ENCODE measurements at places on chromosomes 5 and 9.

GRCh38 chr5:147187099-147187540 lies 47.7 kb upstream of the STK32A start:
- no peak for DNase-seq

DNA sequence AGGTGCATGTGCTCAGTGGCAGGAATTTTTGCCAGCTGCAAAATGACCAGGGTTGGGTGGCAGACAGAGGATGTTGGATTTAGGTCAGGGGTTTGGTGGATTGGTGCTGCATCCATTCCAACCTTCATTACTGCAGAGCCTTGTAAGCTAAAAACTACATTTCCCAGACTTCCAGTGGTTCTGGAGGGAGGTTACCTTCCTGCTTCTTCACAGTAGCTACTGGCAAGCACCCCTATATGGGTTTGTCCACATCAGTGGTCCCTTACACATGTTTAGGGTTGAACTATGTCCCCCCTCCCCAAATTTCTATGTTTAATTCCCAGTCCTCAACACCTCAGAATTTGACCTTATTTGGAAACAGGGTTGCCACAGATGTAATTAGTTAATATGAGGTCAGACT lies 20.7 kb upstream of the IL17B start:
- no peak for DNase-seq

DNA sequence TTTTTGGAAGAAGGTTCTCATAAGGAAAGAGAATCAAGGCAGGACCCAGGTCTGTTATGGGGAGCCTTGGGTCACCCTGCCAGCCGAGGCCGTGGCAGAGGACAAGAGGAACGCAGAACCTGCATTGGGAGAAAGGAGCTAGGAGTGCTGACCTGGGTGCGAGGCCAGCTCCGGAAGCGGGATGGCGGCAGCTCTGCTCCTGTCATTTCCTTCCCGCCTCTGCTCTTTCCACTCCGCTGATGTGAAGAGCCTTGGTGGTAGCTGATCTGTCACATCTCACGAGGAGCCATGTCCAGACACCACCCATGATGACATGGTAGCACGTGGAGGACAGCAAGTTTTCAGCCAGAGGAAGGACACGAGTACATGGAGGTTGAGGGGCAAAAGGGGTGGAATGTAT lies 109.5 kb upstream of the COL5A1 start:
- no peak for DNase-seq

DNA sequence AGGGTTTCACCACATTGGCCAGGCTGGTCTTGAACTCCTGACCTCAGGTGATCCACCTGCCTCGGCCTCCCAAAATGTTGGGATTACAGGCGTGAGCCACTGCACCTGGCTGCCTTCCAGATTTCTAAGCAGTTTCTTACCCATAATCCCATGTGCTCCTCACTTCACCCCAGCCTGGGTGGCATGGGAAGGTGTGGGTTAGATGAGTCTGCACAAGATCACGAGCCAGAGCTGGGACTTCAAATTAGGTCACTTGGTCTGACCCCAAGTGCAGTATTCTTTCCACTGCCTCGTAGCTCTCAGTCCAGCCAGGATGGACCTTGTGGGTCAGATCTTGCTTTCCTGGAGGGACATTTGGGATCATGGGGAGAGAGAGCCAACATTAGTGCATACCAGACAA lies 37.5 kb upstream of the STRBP start:
- no peak for DNase-seq

DNA sequence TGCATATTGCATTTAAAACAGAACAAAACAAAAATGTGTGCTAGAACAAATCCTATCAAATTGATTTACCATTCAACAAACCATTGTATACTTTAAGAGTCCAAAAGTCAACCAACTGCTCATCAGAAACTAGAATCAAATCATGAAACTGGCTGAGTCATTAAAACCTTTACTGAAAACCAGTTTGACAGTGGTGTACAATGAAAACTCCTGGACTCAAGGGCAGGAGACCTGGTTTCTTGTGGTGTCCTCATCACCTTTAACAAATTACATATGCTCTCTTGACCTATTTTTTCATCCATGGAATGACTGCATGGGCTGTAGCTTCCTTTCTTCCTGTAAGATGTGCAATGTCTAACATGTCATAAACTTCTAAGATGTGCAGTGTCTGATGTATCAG lies 315.3 kb upstream of the SLC30A5 start:
- no peak for DNase-seq

DNA sequence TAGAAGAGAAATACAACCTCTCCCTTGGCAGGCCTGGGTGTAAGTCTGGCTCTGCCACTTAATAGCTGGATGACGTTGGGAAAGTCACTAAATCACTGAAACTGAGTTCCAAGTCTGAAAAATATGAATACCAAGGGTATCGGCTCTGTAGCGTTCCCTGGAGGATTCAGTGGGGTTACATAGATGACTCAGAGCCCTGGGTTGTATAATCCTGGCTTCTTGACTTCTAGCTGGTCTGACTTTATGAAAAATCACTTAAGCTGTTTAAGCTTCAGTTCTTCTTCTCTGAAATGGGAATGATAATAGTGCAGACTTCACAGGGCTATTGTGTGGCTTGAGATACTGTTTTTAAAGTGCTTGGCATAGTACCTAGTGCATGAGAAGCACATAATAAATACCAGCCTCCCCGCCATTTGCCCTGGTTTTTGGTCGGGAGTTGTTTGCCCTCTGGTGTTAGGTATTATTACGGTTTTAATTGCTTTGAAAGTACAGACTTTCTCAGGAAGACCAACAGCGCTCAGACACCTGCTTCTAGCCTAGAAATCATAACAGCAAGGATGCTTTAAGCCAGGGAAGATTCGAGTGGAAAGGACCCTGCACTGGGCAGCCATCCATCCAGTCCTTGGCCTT lies 43.0 kb downstream of the CYFIP2 start:
- DNase-seq: no peak

GRCh38 chr5:28603869-28604268 lies 1565.5 kb upstream of the CDH9 start:
- no peak for DNase-seq

GRCh38 chr9:70589571-70590314 lies 175.3 kb upstream of the KLF9 start:
- no peak for DNase-seq

- DNase-seq: no peak
Observed at GRCh38 chr5:147472664-147473475, 37.0 kb downstream of the DPYSL3 start.

DNA sequence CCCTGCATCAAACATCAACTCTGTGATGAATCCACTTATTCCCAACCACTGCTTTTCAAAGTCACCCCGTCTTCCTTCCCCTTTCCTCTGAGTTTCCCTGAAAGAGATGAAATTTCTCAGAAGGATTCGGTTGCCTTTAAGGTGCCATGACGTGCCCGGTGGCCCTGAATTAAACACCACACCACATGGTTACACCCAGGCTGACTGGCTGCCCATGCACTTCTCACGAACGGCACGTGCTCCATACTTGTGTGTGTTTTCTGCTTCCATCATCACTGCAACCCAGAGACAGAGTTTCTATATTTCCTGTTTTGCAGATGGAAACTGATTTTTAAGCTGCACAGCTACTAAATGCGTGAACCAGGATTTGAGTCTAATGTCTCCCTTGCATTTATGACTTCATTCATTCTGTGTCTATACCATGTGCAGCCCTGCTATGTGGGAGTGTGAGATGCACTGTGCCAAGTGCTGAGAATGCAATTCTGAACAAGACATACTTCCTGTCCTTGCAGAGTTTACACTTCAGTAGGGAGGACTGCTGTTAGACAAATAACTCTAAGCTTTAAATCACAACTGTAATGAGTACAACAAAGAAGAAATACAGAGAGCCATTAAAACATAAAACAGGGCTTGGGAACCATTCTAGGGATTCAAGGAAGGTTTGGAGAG lies 162.9 kb downstream of the NXNL2 start:
- DNase-seq: no peak

DNA sequence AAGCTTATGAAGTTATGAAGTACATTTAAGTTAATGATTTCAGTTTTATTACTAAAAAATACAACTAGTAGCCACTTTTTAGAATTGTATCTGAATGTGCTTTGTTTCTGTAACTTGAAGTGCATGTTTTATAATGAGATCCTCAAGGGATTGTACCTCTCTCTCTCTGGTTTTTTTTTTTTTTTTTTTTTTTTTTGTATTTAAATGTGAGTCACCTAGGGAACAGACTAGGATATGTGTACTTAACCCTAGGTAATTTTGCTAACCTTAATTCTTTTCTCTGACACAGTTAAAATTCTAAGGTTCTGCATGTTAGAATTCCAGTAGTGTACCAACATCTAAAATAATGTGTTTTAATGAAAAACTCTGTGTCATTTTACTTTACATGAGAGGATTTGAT lies 59.5 kb downstream of the CDC42SE2 start:
- DNase-seq: no peak

GRCh38 chr5:98997000-98997399 lies 68.2 kb upstream of the CHD1 start:
- DNase-seq: no peak

DNA sequence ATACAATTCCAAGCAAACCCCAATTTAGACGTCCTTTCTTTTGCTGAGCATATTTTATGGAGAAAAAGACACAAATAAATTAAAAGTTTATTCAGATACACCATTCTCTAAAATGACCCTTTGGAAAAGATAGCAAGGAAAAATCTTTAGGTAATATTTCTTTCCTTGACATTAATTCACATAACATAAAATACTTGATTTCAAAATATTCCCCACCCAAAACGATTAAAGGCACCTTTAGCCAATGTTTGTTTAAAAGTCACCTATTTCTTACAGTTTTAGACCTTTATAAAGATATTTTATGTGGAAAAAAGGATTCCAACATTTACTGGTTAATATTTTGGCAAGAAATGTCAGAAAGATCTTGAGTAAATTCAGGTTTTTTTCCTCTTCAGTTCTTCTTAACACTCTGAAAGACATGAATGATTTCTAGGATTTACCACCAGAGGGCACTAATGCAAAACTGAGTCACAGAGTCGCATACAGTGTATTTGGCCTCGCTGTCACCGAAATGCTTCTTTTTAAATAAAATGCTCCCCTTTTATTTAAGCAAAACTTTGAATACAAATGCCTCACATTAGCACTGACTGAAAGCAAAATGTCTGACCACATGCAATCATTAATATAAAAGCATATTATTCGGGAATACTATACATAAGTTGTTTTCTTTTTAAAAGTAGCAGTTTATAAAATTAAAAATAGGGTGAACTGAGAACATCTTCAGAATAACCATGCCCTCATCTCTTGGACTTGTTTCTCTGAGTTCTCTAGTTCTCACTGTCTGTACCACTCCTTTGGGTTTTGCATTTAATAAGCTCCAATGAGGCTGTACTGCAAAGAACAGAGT lies 122.5 kb downstream of the SLC1A3 start:
- no peak for DNase-seq

DNA sequence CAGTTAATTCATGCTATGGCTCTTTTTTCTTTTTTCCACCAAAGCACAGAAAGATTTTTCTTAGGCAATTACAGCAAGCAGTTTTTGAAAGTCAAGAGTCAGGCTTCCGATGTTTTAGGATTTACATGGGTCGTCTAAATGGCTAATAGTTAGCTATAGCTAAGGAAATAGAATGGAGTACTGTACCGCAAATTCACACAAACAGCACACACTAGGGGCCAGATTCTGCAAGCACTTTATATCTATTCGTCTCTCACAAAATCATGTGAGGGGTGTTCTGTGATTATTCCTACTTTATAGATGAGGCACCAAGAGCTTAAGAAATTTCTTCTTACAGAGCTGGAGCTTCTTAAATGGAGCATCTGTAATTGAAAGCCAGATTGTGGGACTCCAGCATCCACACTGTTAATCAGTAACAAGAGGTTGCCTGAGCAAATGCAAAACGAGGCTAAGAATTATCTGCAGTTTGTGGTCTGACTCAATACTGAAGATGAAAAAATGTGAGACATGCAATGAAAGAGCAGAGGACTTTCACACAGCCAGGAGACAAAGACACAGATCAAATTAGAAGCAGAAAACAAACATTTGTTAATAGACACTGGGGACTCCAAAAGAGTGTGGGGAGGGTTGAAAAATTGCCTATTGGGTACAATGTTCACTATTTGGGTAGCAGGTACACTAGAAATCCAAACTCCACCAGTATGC lies 62.7 kb upstream of the CTXN3 start:
- DNase-seq: no peak

DNA sequence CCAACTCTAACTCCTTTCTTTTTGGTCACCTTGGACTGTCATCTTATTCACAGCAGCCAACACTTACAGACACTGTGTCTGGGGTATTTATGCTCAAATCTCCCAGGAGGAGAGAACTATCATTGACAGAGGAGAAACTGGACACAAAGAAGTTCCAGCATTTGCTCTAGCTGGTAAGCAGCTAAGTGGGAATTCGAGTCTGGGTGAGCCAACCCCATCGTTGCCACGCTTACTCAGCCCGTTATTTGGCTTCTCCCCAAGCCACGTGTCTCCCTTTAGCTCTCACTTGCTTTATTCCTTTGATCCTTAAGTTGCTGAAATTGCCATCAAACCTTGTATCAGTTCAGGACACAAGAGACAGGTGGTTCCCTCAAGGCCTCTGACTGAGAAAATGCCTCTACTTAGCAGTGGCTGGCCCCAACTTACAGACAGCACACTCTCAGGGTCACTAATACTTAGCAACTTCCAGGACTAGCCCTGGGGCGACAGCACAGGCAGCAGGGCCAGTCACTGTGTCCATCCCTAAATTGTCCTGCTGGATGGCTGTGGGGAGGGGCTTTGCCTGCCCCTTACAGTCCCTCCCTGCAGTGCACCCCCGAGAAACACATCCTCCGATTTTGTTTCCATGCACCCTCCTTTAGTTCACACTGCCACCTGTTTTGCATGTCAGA lies 1.4 kb downstream of the SLC36A2 start:
- no peak for DNase-seq

DNA sequence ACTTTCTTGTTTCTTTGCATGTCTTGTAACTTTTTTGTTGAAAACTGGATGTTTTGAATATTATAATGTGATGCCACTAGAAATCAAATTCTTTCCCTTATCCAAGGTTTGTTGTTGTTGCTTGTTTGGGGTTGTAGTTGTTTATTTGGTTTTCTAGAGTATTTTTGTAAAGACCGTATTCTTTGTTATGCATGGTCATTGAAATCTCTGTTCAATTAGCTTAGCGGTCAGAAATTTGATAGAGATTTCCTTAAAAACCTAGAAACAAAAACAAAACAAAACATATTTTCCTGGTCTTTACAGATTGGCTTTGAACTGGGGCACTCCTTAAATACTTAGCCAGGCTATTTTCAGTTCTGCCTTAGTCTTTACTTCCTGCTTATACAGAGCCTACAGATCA lies 21.9 kb downstream of the SOX30 start:
- DNase-seq: no peak

Measured in stimulated activated CD8-positive, alpha-beta memory T cell treated with anti-CD3 and anti-CD28 coated beads, Interleukin-2, amount 100 ng/mL, for 1 hour (primary cell).